IPS-NIHi11 (cell line): ENCODE measurements at places on chromosomes 7 and 10.

DNA sequence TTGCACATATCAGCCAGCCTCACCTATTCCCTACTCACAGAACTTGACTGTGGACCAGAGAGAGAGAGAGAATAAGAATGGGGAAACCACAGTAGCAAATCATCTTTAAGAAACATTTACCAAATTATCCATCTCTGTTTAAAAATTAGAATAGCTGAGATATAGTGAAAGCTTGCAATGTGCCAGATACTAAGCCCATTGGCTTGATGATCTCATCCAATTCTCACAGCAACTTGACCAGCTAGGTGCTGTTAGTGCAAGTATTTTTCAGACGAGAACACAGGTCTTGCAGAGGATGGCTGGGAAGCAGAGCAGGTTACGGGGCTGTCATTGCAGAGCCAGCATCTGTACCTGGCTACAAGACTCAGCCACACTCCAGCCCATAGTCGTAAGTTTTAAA lies 50.9 kb downstream of the KLF6 start:
- DNase-seq: no peak

GRCh38 chr7:5598261-5598761 lies 174.7 kb upstream of the TNRC18 start:
- DNase-seq: peak; percentile 10

DNA sequence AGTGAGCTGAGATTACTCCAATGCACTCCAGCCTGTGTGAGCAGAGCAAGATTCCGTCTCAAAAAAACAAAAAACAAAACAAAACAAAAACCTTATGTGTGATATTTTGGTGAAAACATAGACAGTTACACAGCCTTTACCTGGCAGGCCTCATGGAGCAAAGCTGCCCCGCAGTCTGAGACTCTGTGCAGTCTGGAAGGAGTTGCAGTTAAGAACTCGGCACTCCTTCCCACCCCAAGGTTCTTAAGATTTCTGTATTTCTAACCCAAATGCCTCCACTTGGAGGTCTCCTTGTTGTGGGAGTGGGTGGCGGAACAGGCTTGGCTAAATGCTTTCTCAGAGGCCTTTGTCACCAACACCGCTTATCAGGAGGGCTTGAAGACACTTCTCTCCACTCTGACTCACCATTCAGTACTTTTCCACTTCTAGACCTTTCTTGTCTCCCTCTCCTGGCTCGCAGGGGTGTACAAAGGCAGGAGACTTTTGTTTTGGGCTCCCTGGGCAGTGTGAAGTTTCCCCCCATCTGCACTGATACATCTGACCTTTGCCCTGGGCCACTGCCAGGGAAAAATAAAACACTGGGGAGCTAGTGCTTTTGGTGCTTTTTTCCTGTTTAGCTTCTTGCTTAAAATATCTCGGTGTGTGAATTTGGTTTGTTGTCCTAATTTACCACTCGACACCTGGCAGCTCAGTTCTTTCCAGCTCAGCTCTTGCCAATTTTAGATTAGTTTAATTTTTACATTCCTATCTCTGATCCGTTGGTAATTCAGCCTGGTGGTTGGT lies 51.3 kb upstream of the MAGI2 start:
- DNase-seq: peak; percentile 7

- DNase-seq: no peak
Observed at GRCh38 chr7:129969881-129970446, 17.2 kb upstream of the UBE2H start.
